ENCODE measurements at places on chromosomes 3 and 15.

GRCh38 chr3:52596658-52597265 is 60.4 kb downstream of the UQCC5 start:
- peak; percentile 77 for DNase-seq

GRCh38 chr3:190385731-190386688 is 2.0 kb upstream of the CLDN16 start:
- DNase-seq: no peak

GRCh38 chr15:63576441-63576840 is 20.7 kb upstream of the FBXL22 start:
- DNase-seq: no peak

- no peak for DNase-seq
Observed at GRCh38 chr3:157127831-157128767, 31.8 kb downstream of the CCNL1 start.

DNA sequence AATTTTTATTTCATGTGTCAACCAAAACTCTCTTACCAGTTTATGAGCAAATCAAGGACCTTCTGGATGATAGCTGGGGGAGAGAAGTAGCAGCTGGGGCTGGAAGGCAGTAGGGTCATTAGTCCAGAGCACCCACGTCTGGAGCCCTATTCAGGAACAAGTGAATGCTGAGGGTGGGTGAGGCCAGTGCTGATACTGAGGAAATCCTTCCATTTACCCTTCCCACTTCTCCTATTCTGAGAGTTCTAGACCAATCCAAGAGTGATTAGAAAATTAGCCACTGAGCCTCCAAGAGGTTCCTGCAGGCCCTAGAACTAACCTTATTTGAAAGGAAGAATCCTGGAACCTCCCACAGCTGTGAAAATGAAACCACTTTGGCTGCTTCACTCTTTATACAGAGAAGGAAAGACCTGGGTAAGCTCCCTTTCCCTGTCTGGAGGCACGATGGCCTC is 46.2 kb upstream of the VILL start:
- DNase-seq: no peak

DNA sequence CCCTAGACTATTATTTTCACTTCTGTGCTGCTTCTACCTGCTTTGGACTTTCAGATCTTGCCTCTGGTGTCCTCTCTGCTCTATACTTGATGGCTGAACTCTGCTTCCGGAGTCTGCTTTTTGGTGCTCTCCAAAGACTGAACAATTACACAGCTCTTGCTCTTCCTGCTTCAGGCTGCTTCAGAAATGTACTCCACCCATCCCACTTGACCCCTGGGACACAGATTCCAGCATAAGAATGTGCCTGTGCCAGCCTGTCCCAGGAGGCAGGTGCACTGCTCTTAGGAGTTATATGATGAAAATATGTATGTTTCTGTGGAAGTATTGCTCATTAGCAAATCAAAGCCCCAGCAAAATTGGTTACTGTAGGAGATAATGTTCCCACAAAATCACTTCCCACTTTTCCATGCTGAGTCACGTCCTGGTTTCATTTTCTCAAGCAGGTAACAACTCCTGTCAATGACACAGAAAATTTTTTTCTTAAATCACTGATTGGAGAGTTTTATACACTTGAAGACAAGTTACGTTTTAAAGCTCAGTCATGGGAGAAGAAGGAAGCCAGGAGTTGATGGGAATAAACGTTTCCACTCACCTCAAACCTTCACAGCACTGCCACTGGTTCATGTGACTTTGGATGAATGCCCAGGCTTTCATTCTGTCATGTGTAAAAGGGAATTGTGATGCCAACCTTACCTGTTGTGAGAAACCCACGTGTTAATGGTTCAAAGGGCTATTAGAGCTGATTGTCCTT is 239.4 kb upstream of the ZPLD1 start:
- no peak for DNase-seq

- no peak for DNase-seq
Observed at GRCh38 chr3:61928776-61929314, 367.5 kb downstream of the PTPRG start.

DNA sequence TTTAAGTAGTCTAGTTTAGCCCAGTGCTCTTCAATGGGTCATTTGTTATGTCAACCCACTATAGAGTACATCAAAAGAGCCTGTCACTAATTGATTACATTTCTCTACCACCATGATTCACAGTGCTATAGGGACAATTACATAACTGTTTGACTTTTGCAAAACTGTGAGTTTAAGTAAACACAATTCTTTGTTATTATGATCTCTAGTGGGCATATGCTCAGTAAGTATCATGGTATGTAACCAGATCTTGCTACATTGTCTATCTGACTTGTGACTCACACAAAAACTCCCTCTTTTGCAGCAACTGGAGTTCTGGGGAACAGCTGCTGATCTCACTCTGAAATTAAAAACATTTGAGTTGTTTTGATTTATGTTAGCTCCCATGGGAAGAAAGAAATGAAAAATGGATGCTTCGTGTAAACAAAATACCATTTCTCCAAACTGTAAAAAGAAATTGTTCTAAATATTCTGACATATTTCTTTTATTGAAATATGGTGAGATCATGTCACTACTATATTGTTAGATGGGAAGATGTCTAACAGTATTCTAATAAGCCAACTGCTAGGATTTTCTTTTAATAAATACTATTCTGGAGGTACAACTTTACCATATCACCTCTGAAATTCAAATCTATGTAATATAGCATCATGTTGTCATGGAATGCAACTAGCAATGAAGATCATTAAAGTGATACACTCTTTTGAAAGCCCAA is 470.4 kb downstream of the ROBO1 start:
- no peak for DNase-seq

GRCh38 chr15:36109943-36110658 is 469.3 kb upstream of the CDIN1 start:
- no peak for DNase-seq

- DNase-seq: no peak
Observed at GRCh38 chr3:183826448-183827250, 1.3 kb upstream of the MAP6D1 start.

- DNase-seq: no peak
Observed at GRCh38 chr15:78389738-78390137, 48.3 kb upstream of the IREB2 start.

DNA sequence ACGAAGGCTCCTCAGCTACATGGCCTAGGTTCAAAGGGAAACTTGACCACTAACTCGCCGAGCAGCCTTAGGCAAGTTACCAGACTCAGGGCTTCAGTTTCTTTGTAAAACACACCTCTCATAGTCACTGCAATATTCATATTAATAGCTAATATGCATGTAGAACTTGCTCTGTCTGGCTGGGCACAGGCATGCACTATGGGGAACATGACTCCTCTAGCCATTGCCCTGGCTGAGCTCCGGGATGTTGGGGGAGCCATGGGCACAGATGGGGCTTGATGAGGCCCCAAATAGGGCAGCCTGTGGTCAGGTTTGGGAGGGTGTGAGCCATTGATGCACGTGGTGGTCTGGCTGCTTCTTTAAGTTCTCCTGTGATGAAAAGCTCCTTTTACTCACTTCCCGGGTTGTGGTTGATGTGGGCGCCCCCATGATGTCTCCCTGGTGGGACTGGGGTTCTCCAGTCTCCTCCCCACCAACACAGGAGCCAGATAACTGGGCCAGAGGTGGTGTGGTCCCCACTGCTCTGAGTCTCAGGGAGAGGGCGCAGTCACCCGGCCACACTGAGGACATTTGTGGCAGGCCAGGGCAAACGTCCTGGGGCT is 29.4 kb upstream of the DUSP7 start:
- DNase-seq: no peak

DNA sequence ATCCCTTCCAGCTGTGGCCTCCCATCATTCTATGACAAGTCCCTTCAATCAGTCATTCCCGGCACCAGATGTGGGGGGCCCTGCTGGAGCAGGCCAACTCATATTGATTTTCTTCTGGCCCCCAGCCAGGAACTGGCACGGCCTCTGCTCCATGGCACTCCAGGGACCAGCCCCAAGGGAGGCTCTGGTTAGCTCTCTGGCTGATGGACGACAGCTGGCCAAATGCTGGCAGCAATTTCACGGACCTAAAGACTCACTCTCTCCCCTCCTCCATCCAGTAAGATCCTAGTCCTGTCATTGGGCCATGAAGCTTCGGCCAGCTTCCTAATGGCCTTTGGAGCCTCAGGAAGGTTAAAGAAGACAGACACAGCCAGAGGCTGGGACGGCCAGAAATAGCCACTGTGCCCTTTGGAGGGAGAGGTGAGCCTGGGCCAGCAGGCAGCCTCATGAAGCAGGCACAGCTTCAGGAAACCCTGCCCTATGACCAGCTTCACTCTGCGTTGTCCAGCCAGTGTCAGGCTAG is 131.0 kb downstream of the MEX3B start:
- no peak for DNase-seq

- DNase-seq: no peak
Observed at GRCh38 chr15:79593119-79593869, 161.2 kb downstream of the MINAR1 start.

Measured in substantia nigra (tissue), 51 donors.